ENCODE measurements at places on chromosomes 2 and 18.

- no peak for DNase-seq
These were observed 49.6 kb downstream of the SPIRE1 start for GRCh38 chr18:12608301-12608700.

DNA sequence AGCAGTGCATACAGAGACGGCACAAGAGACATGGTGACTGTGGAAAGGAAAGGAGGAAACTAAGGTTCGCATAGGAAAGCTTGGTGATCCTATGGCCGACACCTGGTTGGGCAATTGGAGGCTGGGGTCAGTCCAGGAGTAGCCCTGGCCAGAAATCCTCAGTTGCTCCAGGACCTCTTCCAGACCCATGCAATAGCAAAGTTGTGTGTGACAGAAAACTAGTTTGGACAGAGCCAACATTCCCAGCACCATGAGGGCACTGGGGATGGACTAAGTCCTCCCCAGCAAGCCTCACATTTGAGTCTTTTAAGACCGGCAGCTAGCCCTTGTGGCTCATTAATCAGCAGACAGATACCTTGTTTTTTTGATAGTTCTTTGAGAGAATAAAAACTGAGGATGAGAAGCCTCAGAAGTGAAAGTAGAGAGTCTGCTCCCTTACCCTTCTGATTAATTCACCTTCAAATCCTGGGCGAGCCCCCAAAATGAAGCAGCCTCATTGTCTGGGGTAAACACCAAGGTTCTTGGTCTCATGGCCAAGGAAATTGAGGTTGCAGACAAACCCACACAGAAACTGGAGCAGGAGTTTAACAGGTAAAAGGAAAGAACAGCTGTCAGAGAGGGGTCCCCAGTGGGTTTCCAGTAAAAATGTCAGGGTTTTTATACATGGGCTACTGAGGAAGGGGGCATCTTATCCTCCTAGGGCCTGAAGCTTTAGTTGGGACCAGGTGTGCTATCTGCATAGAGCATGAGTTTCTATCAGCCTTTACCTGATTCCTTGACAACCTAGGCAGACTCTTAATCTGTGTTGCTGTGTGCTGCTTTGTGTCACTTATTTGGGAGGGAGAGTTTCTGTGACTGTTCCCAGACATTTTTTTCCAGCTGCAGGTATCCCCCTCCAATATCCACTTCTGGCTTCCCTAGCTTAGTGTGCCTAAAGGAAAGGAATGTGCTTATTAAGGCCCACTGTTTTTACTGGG is 39.1 kb downstream of the STK17B start:
- DNase-seq: peak; percentile 79

DNA sequence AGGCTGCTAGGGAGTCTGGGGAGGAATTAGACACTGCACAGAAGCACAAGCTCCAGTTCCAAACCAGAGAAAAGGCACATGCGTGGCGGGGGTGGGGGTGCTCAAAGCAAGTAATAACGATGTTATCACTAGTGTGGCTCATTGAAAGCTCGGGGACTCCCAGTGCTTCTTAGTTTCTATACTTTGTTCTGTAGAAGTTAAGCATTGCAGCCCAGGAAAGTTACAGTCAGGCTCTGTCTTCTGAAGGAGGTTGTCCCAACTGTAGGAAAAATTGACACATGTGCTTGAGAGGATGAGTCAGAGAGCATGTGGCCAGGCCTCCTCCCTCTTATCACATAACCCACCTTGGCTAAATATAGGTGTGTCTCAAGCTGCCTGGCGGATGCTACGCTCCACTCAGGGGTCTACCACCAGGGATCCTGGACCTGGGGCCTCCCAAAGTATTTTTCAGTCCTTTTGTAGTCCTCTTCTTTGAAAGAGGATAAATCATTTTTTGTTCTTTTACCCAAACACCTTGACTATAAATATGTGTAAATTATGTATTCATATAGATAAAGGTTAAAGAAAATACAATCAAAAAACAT is 3.8 kb downstream of the GALNT5 start:
- peak; percentile 83 for DNase-seq

DNA sequence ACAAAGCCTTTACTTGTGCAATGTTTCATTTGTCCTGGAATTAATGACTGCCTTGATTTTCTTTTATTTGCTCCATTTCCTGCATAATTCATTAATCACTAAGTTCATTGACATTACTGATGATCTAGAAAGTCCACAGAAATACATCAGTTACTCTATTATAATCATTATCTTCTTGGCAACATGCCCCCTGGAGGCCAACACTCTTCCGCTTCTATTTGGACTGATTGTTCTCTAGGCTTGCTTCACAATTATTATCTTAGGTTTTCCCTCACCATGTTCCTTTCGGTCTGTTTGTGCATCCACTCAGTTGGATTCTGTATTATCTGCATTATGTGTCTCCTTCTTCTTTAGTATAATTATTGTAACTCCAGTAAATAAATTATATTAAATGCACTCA is 461.0 kb upstream of the CDH2 start:
- no peak for DNase-seq

DNA sequence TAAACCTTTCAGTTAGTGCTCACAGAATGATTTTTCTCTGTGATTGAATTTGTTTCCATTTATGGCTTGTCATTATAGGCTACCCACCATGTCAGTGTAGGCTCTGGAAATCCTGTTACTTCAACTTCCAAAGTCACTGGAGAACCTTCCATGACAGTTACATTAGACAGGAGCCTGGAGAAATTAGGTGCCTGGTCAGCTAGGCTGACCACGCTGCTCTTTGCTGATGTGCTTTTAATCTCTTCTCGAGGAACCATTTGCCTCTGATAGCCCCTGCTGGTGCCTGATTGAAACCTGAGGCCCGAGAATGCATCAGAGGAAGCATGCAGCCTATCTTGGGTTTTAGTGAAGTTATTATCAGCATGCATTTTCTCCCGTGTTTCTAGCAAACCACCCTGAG is 29.6 kb upstream of the TTN start:
- no peak for DNase-seq

DNA sequence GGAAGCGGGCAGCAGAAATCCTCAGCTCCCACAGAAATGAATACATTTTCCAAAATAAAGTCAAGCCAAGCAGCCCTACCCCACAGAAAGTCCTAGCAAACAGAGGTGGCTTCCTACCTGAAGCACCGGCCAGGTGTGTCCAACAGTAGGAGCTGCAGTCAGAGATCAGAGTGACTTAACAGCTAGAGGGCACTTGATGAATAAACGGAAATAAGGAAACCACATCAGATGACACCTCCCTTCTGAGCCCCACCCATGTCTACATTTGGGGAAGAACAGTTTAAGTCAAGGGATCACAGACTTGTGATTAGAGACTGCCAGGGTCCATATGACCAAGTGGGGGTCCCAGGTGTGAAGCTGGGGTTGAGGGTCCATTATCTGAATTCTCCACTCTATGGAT is at the start of gene CXCR1:
CXCR1 (minus strand) TSS at position 172 of the 400 bp plus-strand sequence. CDS start 1,751 bp downstream, outside the sequence.
- DNase-seq: peak; percentile 45

DNA sequence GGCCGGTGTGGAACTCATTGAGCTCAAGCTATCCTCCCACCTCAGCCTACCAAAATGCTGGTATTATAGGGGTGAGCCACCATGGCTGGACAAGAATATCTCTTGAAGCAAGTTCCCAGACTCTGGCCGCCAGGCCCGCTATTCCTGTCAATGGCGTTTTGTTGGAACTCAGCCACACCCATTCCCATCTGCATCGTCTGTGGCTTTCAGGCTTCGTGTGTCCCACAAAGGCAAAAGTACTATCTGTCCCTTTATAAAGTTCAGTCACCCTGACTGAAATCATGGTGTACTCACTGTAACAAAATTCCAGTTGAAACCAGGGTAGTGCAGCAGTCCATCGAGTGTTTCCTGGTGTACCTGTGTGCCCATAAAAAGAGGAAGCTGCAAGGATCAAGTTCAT is 96.7 kb downstream of the SH3BP4 start:
- no peak for DNase-seq

- DNase-seq: peak; percentile 82
These were observed 78.1 kb downstream of the AAK1 start for GRCh38 chr2:69565431-69565839.

DNA sequence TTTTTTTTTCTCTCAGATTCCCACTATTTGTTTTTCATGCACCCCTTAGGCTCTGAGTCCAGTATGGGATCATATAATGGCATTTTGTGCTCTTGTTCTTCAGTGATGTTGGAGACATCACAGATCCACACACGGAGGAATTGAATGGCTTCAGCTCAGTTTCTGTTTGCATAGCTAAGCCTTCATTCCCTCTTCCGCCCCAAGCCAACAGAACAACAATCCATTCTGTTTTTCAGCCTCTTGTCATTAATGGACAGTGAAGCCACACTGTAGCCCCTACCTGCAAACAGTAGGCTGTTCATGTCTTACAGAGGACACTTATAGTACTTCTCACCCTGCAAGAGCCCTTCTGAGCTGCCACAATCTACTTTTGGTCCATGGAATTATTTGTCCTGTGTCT is 64.0 kb upstream of the ZSWIM2 start:
- DNase-seq: no peak

- DNase-seq: no peak
These were observed 88.3 kb downstream of the TXNL1 start for GRCh38 chr18:56550121-56550520.

- DNase-seq: no peak
These were observed 115.8 kb downstream of the CABLES1 start for GRCh38 chr18:23250893-23251656.

- DNase-seq: no peak
These were observed 725.1 kb upstream of the CDH7 start for GRCh38 chr18:65025756-65026155.

DNA sequence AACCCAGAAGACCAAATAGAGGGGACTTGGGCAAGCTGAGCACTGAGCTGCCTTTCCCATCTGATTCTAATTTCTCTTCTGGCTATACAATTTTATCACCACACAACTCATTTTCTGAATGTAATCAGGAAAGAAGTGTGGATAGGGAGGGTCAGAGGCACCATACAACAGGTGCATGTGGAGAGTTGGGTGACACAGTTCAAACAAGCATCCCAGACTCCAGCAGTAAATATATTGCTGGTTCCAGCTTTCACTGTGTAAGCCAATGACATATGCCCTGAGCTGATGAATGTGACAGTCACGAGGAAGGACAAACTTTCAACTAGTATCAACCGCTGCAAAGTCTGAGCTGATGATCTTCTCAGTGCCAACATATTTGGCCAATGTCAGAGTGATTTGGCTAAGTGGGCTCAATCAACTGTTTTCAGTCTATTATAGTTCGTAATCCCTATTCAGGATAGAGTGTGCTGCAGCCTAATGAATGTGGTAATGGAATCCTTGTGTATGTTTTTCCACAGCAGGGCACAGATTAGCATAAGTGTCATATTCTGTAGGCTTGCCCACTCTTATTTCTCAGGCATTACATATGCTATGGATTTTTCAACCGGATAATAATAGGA is 109.9 kb upstream of the MEIS1 start:
- no peak for DNase-seq

GRCh38 chr2:191298306-191298705 is 53.1 kb downstream of the MYO1B start:
- no peak for DNase-seq

DNA sequence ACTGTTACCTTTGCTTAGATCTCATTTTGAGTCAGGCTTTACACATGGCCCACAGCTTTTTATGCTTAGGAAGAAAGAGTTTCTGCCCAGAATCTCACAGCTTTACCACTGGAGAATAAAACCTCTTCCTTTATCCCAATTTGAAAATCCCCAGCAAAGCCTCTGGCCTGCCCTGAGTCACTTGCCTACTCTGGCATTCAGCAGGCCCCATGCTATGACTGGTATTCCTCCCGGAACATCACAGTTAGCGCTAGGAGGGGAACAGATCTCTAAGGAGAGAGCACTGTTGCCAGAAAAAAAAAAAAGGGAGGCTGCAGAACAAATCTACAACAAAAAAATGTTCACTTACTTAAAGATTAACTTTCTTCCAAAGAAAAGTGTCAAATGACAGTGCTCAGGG is 152.9 kb upstream of the DNMT3A start:
- no peak for DNase-seq

DNA sequence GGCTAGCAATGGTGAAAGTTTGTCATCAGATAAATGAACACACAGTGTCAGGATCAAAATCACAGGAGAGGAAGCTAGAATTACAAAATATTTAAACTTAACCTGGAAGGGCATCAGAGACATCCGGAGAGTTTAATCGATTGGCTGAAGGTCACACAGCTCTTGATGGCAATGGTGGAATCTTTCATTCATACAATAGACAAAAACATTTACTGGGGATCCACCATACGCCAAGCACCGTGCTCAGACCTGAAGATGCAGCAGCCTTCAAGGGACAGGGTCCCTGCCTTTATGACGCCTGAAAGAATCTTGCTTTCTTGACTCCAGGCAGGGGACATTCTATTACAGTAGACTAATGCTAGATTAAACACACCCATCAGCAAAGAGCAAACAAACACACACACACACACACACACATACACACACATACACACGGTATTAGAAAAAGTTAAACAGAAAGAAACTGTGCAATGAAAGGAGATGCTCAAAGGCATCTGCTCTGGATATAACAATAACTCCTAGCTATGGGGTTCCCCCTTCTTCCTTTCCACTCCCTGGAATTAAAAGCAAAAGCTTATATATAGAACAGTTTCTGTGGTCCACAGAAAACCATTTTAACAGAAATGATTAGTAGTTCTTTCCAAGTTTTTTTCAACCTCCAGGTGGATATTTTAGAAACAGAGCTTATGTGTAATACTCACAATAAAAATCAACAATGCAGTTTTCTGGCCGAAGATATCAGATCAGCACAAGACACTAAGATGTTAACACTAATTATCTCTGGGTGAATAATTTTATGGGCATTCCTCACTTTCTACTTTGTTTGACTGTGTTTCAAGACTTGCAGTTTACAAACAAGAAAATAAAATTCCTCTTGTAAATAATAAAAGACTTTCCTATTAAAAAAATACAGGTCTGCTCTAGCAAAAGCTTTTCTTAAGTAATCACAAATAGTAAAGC is 151.7 kb downstream of the ANKRD44 start:
- no peak for DNase-seq

GRCh38 chr18:9079818-9080528 is 22.5 kb upstream of the NDUFV2 start:
- no peak for DNase-seq

DNA sequence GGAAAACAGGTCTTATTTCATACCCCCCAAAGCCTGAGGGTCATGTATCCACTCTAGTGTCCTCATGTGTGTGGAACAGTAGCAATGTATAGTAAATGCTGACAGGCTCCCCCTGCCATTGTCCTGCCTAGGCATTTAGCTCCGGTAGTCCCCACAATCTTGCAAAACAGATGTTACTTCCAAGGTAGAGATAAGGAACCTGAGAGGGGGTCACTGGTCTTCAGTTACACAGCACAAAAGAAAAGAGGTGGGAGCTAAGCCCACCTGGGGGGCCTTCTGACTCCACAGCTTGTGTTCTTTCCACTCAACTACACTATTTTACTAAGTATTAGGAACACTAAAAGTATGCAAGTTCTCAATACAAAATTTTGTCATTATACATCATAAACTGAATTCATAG is 17.4 kb upstream of the FECH start:
- DNase-seq: no peak

Data from activated naive CD4-positive, alpha-beta T cell treated with anti-CD3 and anti-CD28 coated beads for 36 hours (primary cell).